ENCODE measurements at places on chromosomes 16 and 17. TPM values are rescaled to one million over a fixed set of nuclear protein-coding genes. Genes with fewer than 3 reads are reported as not detected.
A peak's percentile ranks its signal among the peaks of the same experiment; 100 is the strongest.

- peak; percentile 56 for DNase-seq
Observed at GRCh38 chr17:55348749-55349354, 72.8 kb downstream of the MMD start.

DNA sequence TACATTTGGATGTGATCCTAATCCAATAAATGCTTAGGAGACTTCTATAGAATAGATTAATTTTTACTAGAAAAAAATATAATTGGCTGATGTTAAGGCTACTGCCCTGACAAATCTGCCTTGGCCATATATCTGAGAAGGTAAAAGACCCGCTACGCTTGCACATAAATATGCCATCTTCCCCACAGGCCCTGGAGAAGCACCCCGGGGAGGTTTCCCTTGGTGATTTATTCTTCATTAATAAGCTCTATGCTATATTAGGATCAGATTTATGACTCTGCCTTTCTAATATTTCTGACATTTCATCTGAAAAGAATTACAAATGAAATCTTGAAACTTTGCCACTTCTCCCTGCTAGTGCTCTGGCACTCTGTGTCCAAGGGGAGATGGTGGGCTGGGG lies 27.4 kb upstream of the MEOX1 start:
- DNase-seq, result no peak

GRCh38 chr17:16882243-16882925 lies 89.5 kb downstream of the TNFRSF13B start:
- no peak for DNase-seq

DNA sequence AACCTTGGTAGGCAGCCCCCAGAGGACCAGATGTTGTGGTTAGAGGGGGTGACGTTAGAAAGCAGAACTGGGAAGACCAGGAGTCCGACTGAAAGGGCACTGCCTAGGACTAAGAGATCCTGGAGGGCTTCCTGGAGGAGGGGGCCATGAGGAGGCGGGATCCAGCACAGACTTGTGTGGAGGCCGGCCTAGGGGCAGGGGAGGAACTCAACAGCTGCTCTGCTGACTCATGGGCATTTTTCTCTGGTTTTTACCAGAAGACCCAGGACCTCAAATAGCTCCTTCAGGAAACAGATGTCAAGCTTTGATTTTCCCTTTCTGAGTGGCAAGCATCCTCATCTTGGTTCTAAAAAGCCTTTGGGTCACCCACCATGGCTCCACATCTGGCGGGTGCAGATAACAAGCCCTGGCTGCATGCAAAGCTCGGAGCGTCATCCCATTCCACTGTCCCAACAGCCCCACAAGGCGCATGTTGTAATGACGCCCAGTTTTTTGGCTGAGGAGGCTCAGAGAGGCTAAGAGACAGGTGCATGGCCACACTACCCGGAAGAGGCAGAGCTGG lies 29.0 kb downstream of the IL21R start:
- no peak for DNase-seq

The SOST gene
- not detected for total RNA-seq

All from left ventricle myocardium superior (tissue), 1 donor.